ENCODE measurements at places on chromosomes 7 and 10.

DNA sequence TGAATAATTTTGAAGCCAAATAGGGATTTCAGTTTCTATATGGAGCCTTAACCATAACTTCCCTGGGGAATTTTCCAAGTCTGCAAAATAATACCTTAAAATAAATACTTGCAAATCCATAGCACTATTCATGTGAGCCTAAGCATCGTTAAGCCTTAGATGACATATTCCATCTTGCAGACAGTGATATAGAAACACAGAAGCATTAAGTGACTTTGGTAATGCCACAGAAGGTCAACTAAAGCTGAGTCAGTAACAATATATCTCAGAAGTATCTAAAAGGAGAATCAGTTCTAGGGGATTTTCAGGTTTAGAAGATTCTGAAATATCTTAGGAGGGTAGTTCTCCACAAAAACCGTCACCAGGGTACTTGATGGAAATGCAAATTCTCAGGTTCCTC, 163.4 kb upstream of the COL1A2 start:
- no peak for DNase-seq

GRCh38 chr7:958221-959200, 4.0 kb upstream of the ADAP1 start:
- no peak for DNase-seq

GRCh38 chr10:133262696-133263095, 14.0 kb downstream of the ADAM8 start:
- no peak for DNase-seq

DNA sequence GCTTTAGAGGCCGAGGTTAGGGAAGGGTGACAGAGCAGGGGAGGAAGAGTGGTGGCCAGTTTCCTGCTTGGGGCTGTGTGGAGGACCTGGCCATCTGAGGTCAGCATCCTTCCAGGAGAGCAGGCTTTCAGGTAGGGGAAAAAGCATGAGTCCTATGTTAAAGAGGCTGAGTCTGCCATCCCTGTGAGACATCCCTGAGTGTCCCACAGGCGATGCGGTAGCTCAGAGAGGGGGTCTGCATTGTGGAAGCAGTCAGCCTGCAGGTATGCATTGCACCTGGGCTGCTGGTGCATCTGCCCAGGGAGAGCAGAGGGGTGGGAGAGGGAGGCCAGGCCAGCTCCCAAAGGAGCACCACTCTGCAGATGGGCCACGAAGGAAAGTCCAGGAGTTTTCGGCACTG, 282.1 kb upstream of the ZNF32 start:
- DNase-seq: no peak

- DNase-seq: no peak
Measured at GRCh38 chr7:3887096-3887690, 586.1 kb downstream of the SDK1 start.

DNA sequence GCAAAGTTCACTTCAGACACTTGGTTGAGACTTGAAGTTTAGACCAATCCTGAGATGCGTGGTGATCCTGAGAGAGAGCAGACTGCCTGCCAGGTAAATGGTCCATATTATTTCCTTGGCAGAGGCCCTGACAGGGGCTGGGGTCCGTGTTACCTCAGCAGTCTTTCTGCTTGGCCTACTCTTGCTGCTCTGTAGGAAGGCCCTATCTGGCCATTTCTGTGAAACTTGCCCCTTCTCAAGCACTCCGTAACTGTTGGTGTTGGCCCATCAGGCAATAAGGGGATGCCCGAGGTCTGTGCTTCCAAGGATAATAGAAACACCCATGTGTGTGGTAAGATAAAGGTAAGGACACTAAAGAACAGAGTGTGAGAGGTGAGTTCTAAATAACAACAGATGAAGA, 20.0 kb downstream of the LOXL4 start:
- DNase-seq: no peak

GRCh38 chr10:52197098-52197497, 117.0 kb upstream of the DKK1 start:
- DNase-seq: no peak

DNA sequence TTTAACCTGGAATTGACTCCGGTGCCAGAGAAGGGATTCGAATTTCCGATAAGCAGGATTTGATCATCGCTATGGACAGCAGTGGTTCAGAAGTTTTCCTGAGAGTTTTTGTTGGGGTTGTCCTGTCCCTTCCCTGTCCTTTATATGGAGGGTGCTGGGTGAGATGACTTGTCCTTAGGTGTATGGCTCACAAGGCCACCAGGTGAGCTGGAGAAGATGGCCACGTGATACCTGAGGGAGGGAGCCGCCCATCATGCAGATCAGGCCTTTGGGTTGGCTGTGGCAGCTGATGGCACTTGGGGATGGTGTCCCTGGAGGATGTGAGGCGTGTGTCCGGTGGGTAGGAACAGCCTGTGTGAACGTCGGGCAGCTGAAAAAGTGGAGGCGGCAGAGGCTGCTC, 187.7 kb downstream of the PTPN20 start:
- DNase-seq: no peak

- DNase-seq: no peak
Measured at GRCh38 chr7:42930889-42931288, 1.1 kb downstream of the PSMA2 start.

DNA sequence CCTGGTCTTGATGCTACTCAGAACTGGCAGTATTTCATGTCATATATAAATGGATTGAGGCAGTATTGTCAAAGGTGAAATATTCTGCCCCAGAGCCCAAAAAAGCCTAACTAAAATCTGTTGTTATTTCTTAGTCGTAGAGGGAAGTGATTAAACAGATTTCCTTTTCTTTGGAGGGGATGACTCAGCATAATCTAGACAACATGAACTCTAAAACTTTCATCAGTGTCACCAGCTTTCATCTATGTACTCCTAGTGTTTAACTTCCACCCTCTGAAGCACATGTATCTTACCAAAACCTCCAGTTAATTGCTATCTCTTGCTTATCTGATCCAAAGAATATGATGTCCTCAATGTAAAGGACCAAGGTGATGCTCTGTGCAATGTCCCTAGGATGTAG, 97.1 kb upstream of the ARID5B start:
- DNase-seq: no peak

DNA sequence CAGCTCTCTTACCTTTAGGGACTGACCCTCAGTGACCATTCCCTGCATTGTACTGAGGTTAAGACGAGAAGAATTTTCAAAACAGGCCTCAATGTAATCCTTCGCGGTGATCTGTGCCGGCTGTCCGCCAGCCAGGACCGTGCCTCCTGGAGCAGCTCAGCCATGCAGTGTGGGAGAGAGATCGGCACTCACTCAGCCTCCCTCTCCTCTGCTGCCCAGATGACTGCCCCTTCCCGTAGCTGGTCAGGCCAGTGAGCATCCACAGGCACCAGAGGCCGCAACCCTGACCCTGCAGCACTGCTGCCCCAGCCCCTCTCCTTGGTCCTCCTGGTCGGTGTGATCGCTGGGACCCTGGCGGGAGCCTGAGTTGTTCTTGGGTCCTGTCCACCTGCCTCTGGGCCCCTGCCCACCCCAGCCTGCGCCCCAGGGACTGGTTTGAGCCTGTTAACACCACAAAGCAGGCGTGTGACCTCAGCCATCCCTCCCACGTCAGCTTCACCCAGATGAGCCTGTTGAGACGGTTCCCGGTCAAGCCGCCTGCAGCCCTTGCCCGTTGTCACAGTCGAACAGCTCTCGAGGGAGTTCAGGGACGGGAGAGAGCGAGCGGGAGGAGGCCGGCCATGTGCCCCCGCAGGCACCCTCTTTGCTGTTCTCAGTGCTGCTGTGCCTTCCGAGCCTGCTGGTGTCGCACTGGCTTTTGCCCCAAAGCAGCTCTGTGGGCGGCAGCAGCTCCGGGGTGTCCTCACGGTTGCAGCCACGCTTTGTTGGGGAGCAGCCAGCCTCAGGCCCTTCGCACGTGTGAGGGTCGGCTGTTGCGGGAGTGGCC, 37.2 kb downstream of the NKX6-2 start:
- DNase-seq: no peak

DNA sequence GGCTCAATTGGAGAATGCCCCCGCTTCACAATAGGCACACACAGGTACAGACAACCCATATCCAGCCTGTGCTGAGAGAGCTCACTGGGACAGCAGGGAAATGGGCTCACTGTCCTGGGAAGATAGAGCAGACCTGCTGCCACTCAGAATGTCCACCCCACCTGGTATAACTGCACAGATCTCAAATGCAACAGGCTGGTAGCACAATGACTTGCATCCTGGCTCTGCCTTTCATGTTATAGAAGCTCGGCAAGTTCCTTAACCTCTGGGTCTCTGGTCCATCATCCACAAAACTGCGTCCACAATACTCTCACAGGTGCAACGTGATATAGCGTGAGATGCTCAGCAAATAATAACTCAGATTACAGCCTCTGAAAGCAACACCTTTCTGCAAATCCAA, 295.4 kb downstream of the GRID1 start:
- no peak for DNase-seq

DNA sequence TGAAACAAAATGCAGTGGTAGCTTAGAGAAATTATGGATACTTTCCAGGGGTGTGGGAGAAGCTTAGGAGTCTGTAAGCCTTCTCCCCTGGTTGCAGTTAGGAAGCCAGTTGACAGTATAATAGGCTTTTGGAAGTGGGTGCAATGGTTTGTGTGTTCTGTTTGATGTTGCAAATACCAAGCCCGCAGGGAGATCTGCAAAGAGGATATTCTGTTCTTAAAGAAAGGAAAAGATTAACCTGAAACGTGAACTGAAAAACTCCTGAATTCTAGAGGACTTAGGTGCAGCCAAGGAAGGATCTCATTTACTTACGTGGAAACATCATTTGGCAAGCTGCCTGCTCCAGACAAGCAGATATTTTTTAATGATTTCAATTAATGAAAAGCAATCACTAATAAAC, 496.6 kb downstream of the AUTS2 start:
- DNase-seq: no peak

DNA sequence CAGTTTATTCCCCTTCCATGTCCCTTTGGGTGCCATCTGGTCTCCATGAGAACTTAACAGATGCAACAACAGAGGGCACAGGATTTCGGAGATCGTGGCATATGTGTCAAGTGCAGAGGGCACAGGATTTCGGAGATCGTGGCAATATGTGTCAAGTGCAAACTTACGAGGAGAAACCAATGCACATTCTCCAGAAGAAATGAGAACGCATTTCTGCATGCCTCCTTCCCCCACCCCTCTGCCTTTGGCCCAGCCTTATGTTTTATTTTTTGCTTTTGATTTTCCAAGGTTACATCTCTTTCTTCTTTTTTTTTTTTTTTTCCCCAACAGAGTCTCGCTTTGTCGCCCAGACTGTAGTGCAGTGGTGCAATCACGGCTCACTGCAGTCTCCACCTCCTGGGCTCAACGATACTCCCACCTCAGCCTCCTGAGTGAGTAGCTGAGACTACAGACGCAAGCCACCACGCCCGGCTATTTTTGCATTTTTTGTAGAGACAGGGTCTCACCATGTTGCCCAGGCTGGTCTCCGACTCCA, 586 bp upstream of the ANKRD26 start:
- peak; percentile 48 for DNase-seq

GRCh38 chr10:75107756-75108683, 3.4 kb upstream of the SAMD8 start:
- no peak for DNase-seq

- DNase-seq: no peak
Measured at GRCh38 chr10:89147256-89147655, 59.9 kb downstream of the CH25H start.

GRCh38 chr10:612696-613095, 76.8 kb downstream of the DIP2C start:
- DNase-seq: no peak

- DNase-seq: no peak
Measured at GRCh38 chr10:490256-490655, 199.2 kb downstream of the DIP2C start.

DNA sequence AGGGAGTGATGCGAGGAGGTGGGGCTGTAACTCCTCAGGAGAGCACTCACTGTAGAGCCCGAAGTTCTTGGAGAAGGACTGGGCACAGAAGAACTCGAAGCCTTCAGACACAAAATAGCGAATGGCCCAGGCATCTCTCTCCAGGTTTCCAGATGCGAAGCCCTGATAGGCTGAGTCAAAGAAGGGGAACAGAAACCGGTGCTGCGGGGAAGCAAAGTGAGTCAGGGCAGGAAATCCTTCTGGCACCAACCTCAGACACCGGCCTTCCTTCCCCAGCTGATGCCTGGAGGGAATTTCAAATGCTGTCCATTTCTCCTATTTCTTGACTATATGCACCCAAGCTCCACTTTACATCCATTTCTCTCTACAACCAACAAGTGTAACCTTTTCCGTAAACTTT, 26.8 kb downstream of the GOT1 start:
- DNase-seq: no peak

Data from activated T-cell treated with anti-CD3 and anti-CD28 coated beads, Interleukin-2, amount 50 U/mL, for 48 hours (primary cell).